ENCODE measurements at places on chromosomes 4 and X.

DNA sequence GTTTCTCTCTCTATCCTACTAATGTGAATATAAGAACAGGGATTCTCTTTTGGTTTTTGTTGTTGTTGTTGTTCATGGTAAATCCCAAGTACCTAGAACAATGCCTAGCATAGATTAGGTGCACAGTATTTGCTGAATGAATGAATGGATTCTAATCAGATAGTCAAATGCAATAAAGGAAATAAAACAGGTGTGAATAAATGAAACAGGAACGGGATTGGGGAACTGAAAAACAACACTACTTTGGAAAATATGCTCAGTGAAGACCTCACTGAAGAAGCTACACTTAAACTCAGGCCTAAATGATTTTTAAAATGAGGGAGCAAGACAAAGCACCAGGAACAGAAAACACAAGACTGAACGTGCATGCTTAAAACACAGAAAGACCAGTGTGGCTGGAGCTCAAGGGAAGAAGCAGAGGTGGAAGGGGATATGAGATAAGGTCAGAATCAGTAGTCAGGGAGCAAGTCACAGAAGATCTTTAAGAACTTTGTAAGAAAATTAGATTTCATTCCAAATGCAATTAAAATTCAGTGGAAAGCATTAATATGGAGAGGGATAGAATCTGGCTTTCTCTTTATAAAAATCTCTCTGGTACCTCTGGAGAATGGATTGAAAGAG is 144.7 kb downstream of the ZAR1 start:
- DNase-seq: no peak

DNA sequence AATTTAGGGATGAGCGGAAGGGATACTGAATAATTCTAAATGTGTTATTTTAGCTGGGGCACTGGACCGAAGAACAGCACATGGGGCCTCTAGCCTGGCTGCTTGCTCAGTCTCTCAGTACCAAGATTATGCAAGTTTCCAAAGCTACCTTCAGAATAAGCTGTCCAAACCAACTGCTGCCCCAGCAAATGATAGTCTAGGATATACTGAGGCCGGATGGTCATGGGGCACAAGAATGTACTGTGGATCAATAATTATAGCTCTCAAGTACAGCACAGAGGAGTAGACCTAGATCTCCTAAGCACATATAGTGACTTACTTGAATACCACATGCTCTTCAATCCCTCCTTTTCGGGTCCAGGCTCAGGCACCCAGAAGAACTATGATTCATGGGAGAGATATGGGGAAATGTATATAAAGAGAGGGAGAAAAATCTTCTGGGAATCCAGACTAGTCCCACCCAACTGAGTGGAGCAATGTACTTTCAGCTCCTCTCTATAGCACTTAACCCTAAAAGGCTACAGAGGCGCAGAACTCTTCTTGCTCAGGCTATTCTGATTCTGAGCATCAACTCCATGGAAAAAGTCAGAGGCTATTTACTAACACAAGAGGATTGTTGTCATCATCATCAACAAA is 160.3 kb upstream of the GPC4 start:
- DNase-seq: no peak

DNA sequence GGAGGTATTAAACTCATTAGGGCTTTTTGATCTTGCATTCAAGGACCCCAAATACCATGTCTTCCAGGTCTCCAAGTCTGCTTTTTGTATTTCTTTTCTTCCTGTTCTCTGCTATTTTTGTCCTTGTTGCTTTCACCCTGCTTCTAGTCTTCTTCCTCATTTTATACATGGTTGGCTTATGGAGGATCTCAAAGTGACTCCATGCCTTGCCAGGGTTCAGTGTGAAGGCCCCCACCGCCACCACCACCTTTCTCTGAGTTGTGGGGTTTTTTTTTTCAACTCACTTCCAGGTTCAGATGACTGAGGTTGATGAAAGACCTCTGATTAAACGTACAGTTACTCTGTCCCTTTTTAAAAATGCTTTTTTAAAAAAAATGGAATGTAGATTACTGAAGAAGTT is 96.3 kb downstream of the MAML3 start:
- no peak for DNase-seq

DNA sequence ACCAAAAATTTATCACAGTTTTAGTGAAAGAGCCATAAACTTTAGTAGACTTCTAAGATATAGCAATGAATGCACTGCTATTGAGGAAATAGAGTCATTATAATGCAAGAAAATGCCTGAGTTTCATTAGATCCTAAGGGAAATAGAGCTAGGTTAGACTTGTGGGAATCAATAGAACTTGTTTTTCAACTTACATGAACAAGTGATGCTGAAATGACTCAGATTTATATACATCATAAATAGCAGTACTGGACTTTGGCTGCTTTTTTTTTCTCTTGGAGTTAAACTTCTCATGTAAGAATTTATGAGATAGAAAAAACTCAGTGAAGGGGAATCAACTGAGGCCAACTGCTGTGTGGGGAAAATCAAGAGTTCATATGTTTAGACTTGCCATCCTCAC is 216.5 kb upstream of the AADAT start:
- DNase-seq: no peak

DNA sequence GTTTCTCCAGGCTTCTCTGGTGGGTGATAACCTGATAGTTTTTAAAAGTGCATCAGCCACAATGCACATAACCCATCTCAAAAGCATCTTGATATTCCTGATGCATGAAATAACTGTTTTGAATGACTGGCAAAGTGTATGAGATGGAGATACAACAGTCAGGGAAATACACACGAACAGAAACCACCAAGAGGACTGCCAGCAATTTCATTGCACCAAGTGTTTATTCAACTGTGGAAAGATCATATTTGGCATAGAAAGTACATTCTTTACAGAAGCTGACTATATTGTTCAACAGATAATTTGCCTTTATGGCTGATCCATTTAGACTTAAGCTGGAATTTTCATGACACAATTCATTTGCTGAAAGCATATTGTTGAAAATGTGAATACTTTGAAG is 139.5 kb downstream of the SLIT2 start:
- DNase-seq: peak; percentile 22

DNA sequence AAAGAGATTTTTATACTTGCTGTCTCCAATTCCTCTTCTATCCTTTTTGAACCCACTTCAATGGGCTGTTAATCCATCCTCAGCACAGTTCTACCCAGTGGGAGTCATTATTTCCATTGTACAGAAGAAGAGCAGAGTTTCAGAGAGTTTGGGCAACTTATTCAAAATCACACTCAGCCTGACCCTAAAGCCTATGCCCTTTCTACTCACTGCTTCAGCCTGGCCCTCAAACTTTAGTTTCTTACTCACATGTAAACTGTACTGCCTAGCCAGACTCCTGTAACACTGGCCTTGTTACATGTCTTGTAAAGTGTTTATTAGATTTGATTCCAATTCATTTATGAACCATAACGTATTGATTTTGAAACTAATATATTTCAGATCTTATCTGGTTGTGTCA is 25.1 kb upstream of the USO1 start:
- no peak for DNase-seq

GRCh38 chrX:38069991-38070390 is 63.6 kb downstream of the SYTL5 start:
- DNase-seq: no peak

All from foreskin fibroblast (primary cell).